Stromal cell of bone marrow (primary cell): ENCODE measurements at places on chromosomes 11 and 22.

- no peak for DNase-seq
These were observed 113.0 kb upstream of the SYT13 start for GRCh38 chr11:45399166-45399565.

GRCh38 chr11:77637345-77638165 is at the start of gene CLNS1A:
CLNS1A (minus strand) TSS chr11:77637794; CDS start chr11:77637714, 80 bp downstream.
- DNase-seq: peak; percentile 81

- no peak for DNase-seq
These were observed 462.4 kb downstream of the DLG2 start for GRCh38 chr11:85164743-85165142.

GRCh38 chr11:76124905-76125770 is 81.2 kb downstream of the WNT11 start:
- no peak for DNase-seq

DNA sequence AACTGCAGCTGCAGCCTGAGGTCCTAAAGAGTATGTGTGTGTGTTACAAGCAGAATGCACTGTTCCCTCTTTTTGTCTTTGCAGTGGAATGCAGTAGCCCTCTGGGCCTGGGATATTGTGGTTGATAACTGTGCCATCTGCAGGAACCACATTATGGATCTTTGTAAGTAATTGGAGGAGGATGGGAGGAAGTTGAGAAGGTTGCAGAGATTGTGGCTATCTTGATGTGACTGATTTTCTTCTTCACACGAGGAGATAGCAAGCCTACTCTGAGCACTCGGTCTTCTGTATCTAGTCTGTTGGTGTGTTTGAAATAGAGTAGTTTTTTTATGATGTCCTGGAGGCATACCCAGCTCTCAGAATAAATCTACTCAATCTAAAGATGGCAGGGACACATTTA is 2.3 kb downstream of the RBX1 start:
- no peak for DNase-seq

- DNase-seq: no peak
These were observed 2.4 kb upstream of the PATE1 start for GRCh38 chr11:125743681-125744080.

GRCh38 chr22:40679964-40680818 is 907 bp downstream of the MCHR1 start:
- DNase-seq: no peak

- DNase-seq: no peak
These were observed 320.5 kb downstream of the MIAT start for GRCh38 chr22:26977741-26978376.
